ENCODE measurements at places on chromosomes 1 and 21.

DNA sequence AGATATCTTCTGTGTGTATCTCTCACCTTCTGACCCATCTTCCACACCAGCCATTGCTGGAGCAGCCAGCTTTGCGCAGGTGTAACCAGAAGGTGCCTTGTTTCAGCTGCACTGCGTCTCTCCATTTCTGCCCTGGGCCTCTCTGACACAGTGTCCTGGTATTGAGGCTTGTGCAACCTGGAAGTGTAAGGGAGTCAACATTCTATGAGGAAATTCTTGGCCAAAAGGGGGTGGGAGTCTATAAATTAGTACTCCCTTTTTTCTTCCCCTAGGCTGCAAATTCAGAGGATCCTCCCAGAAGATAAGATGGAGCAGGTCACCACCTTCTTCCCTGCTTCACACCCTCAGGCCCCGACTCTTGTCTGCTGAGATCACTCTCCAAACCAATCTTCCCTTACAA is 109.1 kb downstream of the MRPS6 start:
- DNase-seq: no peak

GRCh38 chr1:2894381-2895041 is 93.0 kb upstream of the TTC34 start:
- no peak for DNase-seq

GRCh38 chr1:66333466-66334199 is 200.3 kb upstream of the SGIP1 start:
- no peak for DNase-seq

DNA sequence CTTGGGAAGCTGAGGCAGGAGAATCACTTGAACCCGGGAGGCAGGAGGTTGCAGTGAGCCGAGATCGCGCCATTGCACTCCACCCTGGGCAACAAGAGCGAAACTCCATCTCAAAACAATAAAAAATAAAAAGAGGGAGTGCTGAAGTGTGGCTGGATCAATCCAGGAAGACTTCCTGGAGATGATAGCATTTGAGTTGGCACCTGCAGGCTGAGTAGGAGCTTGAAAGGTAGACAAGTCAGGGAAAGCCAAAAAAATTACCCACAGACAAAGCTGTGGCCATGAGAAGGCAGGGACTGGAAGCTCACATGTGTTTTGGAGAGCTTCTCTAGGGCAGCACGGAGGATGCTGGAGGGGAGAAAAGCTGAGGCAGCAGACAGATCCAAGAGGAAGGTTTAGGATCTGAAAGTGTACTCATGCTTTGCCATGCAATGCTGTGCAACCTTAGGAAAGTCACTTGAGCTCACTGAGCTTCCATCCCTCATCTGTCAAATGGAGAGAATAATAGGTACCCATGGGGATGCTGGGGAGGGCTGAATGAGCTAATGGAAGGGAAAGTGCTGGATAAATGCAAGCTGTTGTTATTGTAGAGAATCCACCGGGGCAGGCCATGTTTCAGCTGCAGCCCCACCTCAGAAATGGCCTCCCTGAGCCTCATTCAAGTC is 26.0 kb upstream of the SYNC start:
- no peak for DNase-seq

- no peak for DNase-seq
Observed at GRCh38 chr1:36977731-36978406, 56.4 kb downstream of the GRIK3 start.

- DNase-seq: no peak
Observed at GRCh38 chr21:43273708-43274021, 104.9 kb downstream of the CRYAA start.

Data from GM19239 (cell line).